ENCODE measurements at places on chromosomes 11 and 22. TPM values are rescaled to one million over a fixed set of nuclear protein-coding genes. Genes with fewer than 3 reads are reported as not detected.

GRCh38 chr22:19498866-19499190 lies 19.1 kb downstream of the CDC45 start:
- DNase-seq = no peak
- no peak overlapping the region for H3K27ac ChIP-seq
- H3K27me3 ChIP-seq = no peaks in the 10 kb centered on the region
- H3K4me3 ChIP-seq = no peak overlapping the region

DNA sequence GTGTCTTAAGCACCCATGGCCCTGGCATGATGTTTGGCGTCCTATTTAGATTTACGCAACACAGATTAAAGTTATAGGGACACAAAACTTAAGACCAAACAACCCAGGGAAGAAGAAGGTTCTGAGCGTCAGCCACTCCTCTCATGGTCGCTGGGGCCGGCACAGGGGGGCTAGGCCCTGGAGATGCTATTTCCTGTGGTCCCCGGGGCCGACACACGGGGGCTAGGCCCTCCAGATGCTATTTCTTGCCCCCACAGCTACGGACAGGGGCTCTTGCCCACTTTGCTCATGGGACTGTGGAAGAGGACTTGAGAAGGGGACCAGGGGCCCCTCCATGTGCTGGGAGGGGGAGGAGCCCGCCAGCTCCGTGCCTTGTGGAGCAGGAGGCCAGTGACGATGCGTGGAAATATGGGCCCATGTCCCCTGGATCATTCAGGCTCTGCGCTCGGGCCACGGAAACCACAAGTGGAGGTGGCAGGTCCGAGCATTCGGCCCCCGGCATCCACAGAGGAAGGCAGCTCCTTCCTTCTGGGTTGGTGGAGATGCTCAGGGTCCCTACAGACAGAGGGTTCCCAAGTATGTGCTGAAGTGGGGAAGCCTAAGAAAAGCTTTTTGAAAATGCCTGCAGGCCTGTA lies 711.1 kb downstream of the BRD1 start:
- no peak overlapping the region for H3K4me3 ChIP-seq
- no peaks in the 10 kb centered on the region for H3K4me1 ChIP-seq
- no peaks in the 10 kb centered on the region for H3K36me3 ChIP-seq
- no peak for DNase-seq
- no peak overlapping the region for H3K27ac ChIP-seq
- no peaks in the 10 kb centered on the region for H3K27me3 ChIP-seq

- H3K36me3 ChIP-seq = no peaks in the 10 kb centered on the region
- DNase-seq = no peak
- no peaks in the 10 kb centered on the region for H3K4me1 ChIP-seq
- H3K27ac ChIP-seq = no peak overlapping the region
- H3K27me3 ChIP-seq = no peaks in the 10 kb centered on the region
These were observed 16.8 kb downstream of the ALG12 start for GRCh38 chr22:49901457-49901856.

GRCh38 chr11:118656563-118657165 lies 22.8 kb downstream of the TREH start:
- H3K36me3 ChIP-seq = 0 out of 2 replicates have a peak, but pooled peaks cover 3% of the 10 kb centered on the region
- H3K4me1 ChIP-seq = peaks cover 21% of the 10 kb centered on the region
- H3K27ac ChIP-seq = no peak overlapping the region
- no peak overlapping the region for H3K4me3 ChIP-seq
- DNase-seq = no peak
- H3K27me3 ChIP-seq = no peaks in the 10 kb centered on the region

- no peaks in the 10 kb centered on the region for H3K4me1 ChIP-seq
- no peak overlapping the region for H3K27ac ChIP-seq
- no peaks in the 10 kb centered on the region for H3K27me3 ChIP-seq
- peaks cover 24% of the 10 kb centered on the region for H3K36me3 ChIP-seq
- no peak for DNase-seq
- no peak overlapping the region for H3K4me3 ChIP-seq
These were observed 31.2 kb downstream of the TREH start for GRCh38 chr11:118648291-118648690.

GRCh38 chr11:115607621-115608221 lies 103.5 kb upstream of the CADM1 start:
- H3K4me1 ChIP-seq = peaks cover 15% of the 10 kb centered on the region
- DNase-seq = no peak
- H3K36me3 ChIP-seq = no peaks in the 10 kb centered on the region
- H3K27ac ChIP-seq = no peak overlapping the region
- H3K4me3 ChIP-seq = no peak overlapping the region

- H3K36me3 ChIP-seq = no peaks in the 10 kb centered on the region
- H3K27ac ChIP-seq = no peak overlapping the region
- DNase-seq = no peak
- H3K4me1 ChIP-seq = no peaks in the 10 kb centered on the region
- no peak overlapping the region for H3K4me3 ChIP-seq
- H3K27me3 ChIP-seq = no peaks in the 10 kb centered on the region
These were observed 46.2 kb downstream of the AP2A2 start for GRCh38 chr11:971731-972365.

DNA sequence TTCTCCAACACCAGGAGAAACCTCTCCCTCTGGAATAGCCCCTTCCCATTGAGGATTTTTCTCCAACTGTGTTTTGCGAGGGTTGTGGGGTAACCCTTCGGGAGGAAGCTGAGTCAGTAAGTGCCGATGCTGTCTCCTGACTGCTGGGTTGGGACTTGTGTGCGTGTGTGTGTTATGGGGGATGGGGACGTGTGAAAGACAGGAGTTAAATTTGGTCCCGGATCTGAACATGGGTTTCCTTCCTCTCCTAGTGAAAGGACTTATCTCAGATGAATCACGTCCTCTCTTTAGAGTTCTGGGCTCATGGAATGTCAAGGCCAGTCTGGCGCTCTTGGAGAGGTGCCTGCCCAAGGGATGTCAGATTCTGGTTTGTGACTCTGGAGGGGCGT lies 33.3 kb downstream of the KIAA1671 start:
- H3K4me3 ChIP-seq = no peak overlapping the region
- H3K4me1 ChIP-seq = peaks cover 17% of the 10 kb centered on the region
- no peaks in the 10 kb centered on the region for H3K27me3 ChIP-seq
- DNase-seq = no peak
- H3K27ac ChIP-seq = peak overlapping the region; percentile 76

GRCh38 chr11:83192606-83193245 lies 786 bp upstream of the ANKRD42 start:
- no peak for DNase-seq
- H3K36me3 ChIP-seq = peaks cover 6% of the 10 kb centered on the region
- peak overlapping the region; percentile 78 for H3K27ac ChIP-seq
- H3K4me1 ChIP-seq = peaks cover 10% of the 10 kb centered on the region
- peak overlapping the region; percentile 81 for H3K4me3 ChIP-seq
- peaks cover 7% of the 10 kb centered on the region for H3K27me3 ChIP-seq

Gene RTCB
- 106 TPM for total RNA-seq

Gene C11orf86
- 0.21 TPM for total RNA-seq

Gene PYGM
- 4.4 TPM for total RNA-seq

Gene OR51E2
- total RNA-seq = not detected

All from GM23338 (cell line).